GM03348 (cell line): ENCODE measurements at places on chromosomes 4 and X.

GRCh38 chrX:39714471-39714870, 383.3 kb downstream of the BCOR start:
- DNase-seq = no peak

- peak; percentile 15 for DNase-seq
These were observed 1.1 kb downstream of the PRAF2 start for GRCh38 chrX:49072712-49073095.

- peak; percentile 17 for DNase-seq
These were observed 33.4 kb upstream of the PHKA2 start for GRCh38 chrX:19017271-19017670.

DNA sequence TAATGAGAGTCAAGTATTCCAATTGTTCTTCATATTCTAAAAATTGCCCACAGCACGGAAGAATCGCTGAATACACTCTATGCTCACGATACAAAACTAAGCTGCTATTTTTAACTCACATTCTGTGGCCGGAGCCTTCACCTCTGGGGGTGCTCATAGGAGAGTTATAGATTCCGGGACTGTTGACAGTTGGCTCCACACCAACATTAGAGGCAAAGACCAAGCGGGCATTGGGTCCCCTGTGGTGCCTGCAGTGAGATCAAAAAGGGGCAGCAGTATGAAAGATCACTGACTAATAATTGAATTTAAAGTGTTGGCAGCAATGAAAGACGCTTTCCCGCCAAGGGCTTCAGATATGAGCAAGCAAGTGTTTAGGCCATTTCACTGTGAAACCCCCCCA, 146.0 kb downstream of the TMEM144 start:
- no peak for DNase-seq

GRCh38 chrX:26387906-26388305, 171.9 kb downstream of the MAGEB5 start:
- DNase-seq = no peak

DNA sequence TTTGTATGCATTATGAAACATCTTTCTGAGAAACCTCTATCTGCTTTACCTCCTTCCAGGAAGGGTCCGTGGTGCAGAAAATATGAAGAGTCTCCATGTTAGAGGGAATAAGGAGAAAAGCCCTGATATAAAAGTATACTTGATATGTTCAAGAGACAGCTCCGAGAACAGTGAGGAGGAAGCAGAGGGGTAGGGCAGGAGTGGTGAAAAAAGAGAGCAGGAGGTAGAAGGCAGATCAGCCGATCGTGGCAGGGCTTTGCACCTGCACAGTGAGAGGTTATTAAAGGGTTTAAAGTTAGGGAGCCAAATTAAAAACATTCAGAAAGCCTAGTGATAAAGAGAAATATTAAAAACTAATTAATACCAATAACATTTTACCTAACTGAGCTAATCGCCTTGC, 419.7 kb downstream of the FAT4 start:
- DNase-seq = no peak

GRCh38 chr4:24589448-24589847, 5.1 kb upstream of the DHX15 start:
- no peak for DNase-seq

DNA sequence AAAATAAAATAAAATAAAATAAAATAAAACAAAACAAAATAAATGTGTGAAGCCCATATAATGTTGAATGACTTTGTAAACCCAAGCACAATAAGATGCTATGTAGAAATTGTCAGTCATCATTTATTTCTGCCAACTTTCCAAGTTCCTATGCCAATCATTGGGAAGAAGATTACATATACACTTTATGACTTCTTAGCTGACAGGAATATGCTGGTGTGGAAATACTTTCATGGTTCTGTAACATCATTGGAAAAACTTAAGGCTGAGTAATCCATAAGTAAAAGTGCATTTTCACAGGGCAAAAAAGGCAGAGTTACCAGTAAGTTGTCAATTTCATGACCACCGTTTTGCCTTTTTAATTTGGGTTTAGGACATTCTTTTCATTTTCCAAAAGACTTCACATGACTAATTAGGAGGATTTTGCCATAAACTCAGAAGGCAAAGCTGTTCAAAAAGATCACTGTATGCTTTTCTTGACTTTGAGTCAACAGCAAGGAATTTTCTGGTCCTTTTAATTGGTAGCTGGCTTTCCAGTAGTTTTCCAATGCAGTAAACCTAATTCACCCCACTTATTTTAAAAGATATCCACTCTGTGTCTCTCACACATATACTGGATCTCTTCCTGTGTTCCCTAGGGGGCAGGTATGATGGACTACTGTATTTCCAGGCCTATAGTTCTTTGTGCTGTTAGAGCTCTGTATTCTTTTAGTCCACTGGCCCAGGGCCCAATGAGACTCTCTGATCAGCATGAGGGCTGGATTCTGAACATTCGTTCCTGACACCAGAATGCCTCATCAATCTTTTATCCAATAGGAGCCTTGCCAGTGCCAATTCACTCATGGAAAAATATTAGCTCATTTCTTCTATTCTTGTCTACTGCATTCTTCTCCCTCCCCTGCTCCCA, 26.2 kb upstream of the SCRG1 start:
- peak; percentile 67 for DNase-seq

DNA sequence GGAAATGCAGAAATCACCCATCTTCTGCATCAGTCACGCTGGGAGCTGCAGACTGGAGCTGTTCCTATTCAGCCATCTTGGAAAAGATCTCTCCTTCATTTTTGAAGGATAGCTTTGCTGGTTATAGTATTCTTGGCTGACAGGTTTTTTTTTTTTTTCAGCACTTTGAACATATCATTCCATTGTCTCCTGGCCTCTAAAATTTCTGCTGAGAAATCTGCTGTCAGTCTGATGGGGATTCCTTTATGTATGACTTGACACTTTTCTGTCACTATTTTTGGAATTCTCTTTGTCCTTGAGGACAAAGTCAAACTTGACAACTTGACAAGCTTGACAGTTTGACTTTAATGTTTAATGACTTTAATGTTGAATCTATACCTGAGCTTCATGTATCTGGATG, 16.8 kb downstream of the HPGDS start:
- no peak for DNase-seq

- DNase-seq = peak; percentile 4
These were observed 905.2 kb downstream of the TRAM1L1 start for GRCh38 chr4:116180157-116180601.

DNA sequence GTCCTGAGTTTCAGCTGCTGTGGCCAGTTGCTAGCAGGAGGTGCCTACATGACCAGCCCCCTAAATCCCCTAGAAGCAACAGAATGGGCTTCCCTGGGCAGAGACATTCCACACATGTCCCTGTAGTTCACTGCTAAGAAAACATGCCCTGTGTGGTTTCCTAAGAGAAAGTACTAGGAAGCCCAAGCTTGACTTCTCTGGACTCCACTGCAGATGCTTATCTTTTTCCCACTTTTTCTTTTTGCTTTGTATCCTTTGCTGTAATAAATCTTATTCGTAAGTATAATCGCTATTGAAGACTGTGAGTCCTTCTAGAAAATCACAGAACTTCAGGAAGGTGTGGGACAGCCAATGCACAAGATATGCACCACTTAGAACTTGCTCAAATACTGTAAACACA, 15.6 kb downstream of the RPGR start:
- DNase-seq = no peak

GRCh38 chr4:148007314-148007760, 275.4 kb downstream of the ARHGAP10 start:
- DNase-seq = peak; percentile 84

DNA sequence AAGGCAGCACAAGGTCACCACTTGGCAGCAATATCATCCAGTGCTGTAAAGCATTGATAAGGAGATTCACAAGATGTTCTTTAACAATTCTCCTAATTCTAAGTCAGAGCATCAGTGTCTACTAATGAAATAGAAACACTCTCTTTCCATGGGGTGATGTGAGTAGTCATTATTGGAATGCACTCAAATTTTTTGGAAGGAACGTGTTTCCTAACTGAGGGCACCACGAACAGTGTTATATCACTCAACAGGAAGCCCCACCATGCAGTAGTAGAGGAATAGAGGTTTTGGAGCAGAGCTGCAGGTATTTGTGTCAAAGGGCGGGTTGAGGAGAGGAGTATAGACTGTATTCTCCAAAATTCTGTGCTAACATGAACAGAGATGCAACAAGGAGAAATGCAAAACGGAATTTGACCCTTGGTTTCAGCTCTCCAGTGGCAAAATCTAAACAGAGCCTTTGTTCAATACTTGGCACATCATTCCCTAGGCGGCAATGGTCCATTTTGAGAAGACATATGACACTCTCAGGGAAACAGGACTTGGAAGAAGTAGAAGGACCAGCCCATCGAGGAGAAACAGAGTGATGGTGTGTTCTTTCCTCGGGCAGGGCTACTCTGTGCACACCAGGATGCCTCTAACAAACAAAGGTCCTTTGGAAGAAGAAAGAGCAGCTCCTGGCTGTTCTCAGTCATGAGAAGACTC, 98.9 kb downstream of the CPEB2 start:
- DNase-seq = peak; percentile 45

GRCh38 chr4:83569429-83569828, 33.5 kb downstream of the GPAT3 start:
- DNase-seq = no peak

DNA sequence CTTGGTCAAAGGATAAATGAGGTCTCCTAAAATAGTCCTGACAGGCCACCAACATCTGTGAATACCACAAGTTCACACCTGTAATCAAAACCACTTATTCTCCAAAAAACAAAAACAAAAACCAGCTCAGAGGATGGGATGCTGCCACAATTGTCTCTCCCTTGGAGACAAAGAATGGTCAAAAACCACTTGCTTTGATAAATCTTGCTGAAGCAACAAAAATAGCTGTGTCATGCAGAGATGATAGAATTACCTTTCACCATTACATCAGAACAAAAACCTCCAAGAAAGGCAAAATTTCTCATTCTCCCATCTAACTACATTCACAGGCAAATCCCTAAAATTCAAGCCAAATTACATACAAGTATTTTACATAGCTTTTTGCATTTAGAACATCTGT, 180.4 kb downstream of the MAML3 start:
- no peak for DNase-seq

- no peak for DNase-seq
These were observed 97.9 kb downstream of the NR3C2 start for GRCh38 chr4:148344352-148344751.

GRCh38 chr4:86968547-86968946, 33.7 kb downstream of the AFF1 start:
- no peak for DNase-seq

GRCh38 chrX:40411340-40412111, 169.2 kb upstream of the ATP6AP2 start:
- DNase-seq = no peak

GRCh38 chr4:94171616-94172015, 36.0 kb upstream of the SMARCAD1 start:
- no peak for DNase-seq

DNA sequence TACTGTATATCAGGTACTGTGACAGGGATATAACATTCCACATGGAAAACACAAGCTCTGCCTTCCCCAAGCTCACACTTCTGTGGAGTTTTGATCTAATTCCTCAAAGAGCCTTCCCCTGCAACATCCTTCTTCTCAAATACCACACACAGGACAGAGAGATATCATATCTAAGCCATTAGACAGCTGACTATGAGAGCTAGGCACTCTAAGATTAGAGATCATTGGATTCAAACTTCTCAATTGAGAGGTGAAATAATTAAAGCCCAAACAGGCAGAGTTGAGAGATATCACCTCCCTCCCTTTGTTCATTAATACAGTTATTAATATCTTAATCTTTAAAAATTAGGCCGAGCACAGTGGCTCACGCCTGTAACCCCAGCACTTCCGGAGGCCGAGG, 25.0 kb downstream of the TEC start:
- DNase-seq = no peak

DNA sequence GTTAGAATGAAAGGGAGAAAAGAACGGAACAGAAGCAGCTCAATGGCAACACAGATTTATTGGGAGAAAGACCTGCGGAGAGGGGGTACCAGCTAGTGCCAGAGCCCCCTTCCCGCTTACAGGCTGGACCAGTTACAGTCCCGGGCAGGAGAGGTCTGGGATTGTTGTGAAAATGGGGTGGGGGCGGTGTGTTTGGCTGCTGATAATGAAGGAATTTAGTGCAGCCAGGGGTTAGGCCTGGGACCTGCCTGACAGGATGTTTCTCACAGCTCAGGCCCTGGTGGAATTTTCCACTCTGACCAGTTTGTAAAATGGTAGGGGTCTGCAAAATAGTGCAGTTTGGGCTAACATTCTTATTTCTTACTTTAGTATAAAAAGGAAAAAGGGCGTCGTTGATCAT, 75.4 kb upstream of the SPIN4 start:
- DNase-seq = no peak

- no peak for DNase-seq
These were observed 6.8 kb upstream of the CXCL2 start for GRCh38 chr4:74105656-74106280.

- peak; percentile 5 for DNase-seq
These were observed 199.3 kb upstream of the ADAMTS3 start for GRCh38 chr4:72768364-72768763.

DNA sequence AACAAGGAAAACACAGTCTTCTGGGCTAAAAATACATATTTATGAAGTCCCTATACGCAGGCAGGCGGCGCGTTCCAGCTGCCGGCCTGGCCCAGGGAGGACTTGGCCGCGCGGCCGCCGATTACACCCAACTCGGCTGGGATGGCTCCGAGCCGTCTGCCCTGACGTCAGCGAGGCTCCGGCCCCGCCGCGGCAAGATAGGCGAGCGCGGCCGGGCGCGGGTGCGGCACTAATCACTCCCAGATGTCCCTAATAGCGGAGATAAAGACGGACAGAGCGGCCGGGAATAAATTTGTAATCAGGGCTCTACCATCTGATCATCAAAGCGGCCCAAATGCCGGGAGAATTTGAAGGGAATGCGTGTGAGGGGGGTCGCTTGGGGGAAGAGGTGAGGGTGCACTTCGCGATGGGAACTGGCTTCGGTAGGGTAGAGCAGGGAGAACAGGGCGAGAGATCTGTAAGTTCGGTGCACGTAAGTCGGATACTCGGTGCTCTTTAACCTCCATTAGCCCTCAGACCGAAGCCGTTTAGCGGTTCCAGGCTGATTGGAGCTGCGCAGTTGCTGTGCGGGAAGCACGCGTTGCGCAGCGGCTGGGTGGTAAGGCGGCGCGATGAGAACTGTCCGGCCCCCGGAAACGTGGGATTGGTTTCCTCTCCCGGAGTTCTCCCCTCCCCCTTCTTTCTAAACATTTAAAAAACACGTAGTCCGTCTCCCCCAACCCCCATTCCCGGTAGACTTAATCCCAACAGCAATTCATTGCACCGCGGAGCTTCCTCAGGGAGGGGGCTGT, 7.7 kb downstream of the HAND2 start:
- DNase-seq = peak; percentile 96

DNA sequence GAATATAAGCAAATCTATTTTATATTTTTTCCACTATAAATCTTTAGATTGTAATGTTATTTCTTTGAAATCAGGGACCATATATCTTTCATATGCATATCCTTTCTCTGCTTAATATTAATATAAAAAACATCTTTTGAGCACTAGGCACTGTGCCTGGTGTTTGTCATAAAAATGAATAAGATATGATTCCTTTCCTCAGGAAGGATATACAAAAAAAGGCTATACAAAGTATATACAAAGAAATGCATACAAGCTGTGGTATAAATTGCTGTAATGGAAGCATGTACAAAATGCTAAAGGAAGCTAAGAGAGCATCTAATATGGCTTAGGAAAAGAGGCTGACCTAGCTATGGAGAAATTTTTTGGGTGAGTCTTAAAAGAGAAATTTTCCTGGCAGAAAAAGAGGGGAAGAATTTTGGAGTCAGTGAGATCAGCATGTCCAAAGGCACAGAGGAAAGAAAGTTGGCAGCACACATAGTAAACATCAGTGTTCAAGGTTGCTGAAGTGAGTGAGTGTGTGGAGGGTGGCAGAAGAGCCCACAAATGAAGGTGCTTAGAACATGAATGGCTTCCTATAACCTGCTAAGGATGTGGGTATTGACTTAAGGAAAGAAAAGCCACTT, 500.0 kb downstream of the SPRY1 start:
- DNase-seq = peak; percentile 19
